ENCODE measurements at places on chromosomes 12 and 14. TPM values are rescaled to one million over a fixed set of nuclear protein-coding genes. Genes with fewer than 3 reads are reported as not detected.

DNA sequence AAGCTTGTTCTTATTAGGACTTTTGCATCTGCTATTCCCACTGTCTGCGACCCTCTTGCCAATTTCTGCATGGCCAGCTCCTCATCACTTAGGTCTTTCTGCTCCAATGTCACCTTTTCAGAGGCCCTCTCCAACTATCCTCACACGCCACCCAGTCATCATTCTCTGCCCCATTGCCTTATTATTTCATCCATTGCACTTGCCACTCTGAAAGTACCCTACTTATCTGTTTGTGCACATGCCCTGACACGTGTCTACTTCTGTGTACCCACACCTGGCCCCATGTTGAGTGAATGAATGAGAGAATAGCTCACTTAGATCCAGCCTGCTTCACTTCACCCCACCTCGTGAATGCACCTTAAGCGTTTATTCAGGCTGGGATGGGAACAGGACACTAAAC lies 218.7 kb upstream of the TBX3 start:
- H3K4me1 ChIP-seq, result no peaks in the 10 kb centered on the region
- H3K4me3 ChIP-seq, result no peak overlapping the region
- no peaks in the 10 kb centered on the region for H3K36me3 ChIP-seq
- no peak for DNase-seq

The PPP1R13B gene
- 49.9 TPM for total RNA-seq

- H3K4me1 ChIP-seq, result no peaks in the 10 kb centered on the region
- H3K27me3 ChIP-seq, result no peaks in the 10 kb centered on the region
- H3K27ac ChIP-seq, result no peak overlapping the region
- no peak for DNase-seq
- H3K36me3 ChIP-seq, result no peaks in the 10 kb centered on the region
These were observed 34.7 kb downstream of the KICS2 start for GRCh38 chr12:64187370-64187769.

DNA sequence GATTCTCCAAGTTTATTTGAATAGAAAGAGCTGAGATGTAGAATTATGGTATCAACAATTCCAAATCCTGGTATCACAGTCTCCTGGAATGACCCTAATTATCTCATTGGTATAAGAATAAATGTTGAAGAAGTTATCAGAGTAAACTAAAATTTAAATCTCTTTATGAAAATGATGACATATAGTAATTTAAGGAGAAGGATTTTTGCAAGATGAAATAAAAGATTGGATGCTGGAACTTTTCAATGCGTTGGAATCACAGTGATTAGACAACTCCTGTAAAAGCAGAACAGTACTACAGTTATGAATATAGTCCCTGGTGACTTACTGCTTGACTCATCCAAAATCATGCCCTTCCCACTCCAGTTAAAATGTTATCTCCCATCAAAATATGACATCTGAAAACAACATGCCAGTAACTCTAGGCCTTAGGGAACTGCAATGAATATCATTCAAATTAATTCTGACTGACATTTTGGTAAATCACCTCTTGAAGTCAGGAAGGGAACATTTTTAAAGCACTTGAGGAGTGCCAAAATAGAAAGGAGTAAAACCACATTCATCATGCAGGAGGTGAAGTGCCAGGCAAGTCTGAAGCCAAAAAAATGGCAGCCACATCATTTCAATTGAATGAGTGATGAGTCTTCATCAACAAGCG lies 197.8 kb upstream of the PRKD1 start:
- H3K4me1 ChIP-seq, result no peaks in the 10 kb centered on the region
- no peaks in the 10 kb centered on the region for H3K36me3 ChIP-seq
- DNase-seq, result no peak

The SERPINA4 gene
- total RNA-seq, result 0.12 TPM

DNA sequence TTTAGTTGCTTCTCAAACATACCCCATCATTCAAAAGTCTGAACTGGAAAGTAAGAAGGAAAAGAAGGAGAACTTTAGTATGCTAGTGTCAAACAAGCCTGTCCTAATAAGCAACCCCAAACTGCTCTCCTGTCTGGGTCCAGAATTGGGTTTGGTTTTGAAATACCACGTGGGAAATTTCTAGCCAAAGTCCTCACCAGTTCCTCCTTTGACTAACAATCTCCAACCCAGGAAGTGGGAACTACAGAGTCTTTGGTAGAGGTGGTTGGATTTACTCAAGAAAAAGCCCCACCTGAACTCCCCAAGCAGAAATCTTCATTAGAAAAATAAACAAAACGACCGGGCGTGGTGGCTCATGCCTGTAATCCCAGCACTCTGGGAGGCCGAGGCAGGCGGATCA lies 17.4 kb upstream of the EIF4B start:
- H3K27me3 ChIP-seq, result no peaks in the 10 kb centered on the region
- no peaks in the 10 kb centered on the region for H3K4me1 ChIP-seq
- H3K27ac ChIP-seq, result no peak overlapping the region

DNA sequence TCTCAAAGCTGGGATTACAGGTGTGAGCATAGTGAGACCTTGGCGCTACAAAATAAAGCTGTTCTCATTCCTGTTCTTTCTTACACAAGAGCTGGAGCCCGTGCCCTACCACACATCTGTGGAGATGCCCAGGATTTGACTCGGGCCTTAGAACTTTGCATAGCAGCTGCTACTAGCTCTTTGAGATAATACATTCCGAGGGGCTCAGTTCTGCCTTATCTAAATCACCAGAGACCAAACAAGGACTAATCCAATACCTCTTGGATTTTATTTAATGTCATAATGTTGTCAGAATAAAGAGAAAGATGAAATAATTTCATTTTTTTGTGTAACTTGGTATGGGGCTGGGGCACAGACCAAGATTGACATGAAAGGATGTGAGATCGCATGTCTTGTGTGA lies 7.6 kb downstream of the PNP start:
- H3K27ac ChIP-seq, result no peak overlapping the region
- DNase-seq, result no peak
- no peaks in the 10 kb centered on the region for H3K36me3 ChIP-seq
- H3K27me3 ChIP-seq, result no peaks in the 10 kb centered on the region

DNA sequence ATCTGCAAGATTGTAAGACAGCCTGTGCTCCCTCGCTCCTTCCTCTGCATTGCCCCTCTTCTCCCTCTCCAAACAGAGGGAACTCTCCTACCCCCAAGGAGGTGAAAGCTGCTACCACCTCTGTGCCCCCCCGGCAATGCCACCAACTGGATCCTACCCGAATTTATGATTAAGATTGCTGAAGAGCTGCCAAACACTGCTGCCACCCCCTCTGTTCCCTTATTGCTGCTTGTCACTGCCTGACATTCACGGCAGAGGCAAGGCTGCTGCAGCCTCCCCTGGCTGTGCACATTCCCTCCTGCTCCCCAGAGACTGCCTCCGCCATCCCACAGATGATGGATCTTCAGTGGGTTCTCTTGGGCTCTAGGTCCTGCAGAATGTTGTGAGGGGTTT lies 37.4 kb downstream of the DAD1 start:
- DNase-seq, result no peak
- no peaks in the 10 kb centered on the region for H3K4me1 ChIP-seq
- H3K27me3 ChIP-seq, result no peaks in the 10 kb centered on the region
- no peak overlapping the region for H3K27ac ChIP-seq
- no peaks in the 10 kb centered on the region for H3K36me3 ChIP-seq
- no peak overlapping the region for H3K4me3 ChIP-seq

GRCh38 chr14:53316504-53316903 lies 163.4 kb upstream of the DDHD1 start:
- H3K27me3 ChIP-seq, result no peaks in the 10 kb centered on the region
- no peak for DNase-seq
- no peak overlapping the region for H3K4me3 ChIP-seq
- H3K36me3 ChIP-seq, result no peaks in the 10 kb centered on the region
- no peak overlapping the region for H3K27ac ChIP-seq
- no peaks in the 10 kb centered on the region for H3K4me1 ChIP-seq

The TESPA1 gene
- total RNA-seq, result 2.1 TPM

GRCh38 chr12:128976120-128976738 lies 123.0 kb downstream of the GLT1D1 start:
- H3K4me3 ChIP-seq, result no peak overlapping the region
- no peaks in the 10 kb centered on the region for H3K27me3 ChIP-seq
- H3K27ac ChIP-seq, result no peak overlapping the region
- no peaks in the 10 kb centered on the region for H3K36me3 ChIP-seq

DNA sequence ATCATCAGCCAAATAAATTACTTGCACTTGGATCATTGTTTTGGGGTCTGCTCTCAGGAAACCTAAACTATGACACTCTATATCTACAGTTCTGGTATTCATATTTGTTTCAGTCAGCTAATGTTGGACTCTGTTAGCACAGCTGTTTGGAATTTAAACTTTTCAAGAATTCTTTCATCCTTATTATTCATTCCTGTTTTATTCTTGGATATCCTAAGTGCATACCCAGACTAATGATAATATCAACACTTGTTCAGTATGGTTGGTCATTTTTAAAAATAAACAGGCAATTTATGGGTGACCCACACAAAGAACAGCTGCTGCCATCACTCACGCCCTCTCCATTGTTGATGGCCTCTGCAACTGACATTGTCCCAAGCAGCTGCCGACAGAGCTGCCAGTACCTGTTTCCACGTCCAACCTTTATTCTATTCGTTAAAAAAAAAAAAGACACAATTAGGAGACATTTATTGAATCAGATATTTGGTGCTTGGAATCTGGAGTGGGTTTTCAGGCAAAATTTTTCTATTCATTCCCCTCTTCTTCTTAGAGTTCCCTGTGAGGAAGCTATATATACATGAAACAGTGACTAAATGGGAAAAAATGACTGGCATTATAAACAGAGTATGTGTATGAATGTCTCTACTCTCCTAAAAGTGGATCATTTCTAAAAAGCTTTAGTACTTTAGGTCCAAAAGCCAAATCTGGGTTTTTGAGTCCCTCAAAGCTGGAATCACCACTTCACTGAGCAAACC lies 252.1 kb upstream of the NAV3 start:
- no peak for DNase-seq
- no peak overlapping the region for H3K27ac ChIP-seq
- no peak overlapping the region for H3K4me3 ChIP-seq
- H3K36me3 ChIP-seq, result no peaks in the 10 kb centered on the region

GRCh38 chr12:132477703-132478432 lies 12.1 kb upstream of the FBRSL1 start:
- peaks cover 1% of the 10 kb centered on the region for H3K4me1 ChIP-seq
- H3K36me3 ChIP-seq, result no peaks in the 10 kb centered on the region
- H3K27me3 ChIP-seq, result no peaks in the 10 kb centered on the region
- DNase-seq, result no peak
- no peak overlapping the region for H3K27ac ChIP-seq
- H3K4me3 ChIP-seq, result no peak overlapping the region

The BDKRB1 gene
- not detected for total RNA-seq

GRCh38 chr12:40986001-40986400 lies 202.1 kb upstream of the PDZRN4 start:
- H3K36me3 ChIP-seq, result no peaks in the 10 kb centered on the region
- no peak overlapping the region for H3K27ac ChIP-seq
- no peaks in the 10 kb centered on the region for H3K4me1 ChIP-seq
- DNase-seq, result no peak
